ENCODE measurements at places on chromosomes 11 and 22. TPM values are rescaled to one million over a fixed set of nuclear protein-coding genes. Genes with fewer than 3 reads are reported as not detected.

GRCh38 chr11:121291896-121292494, 576 bp upstream of the SC5D start:
- DNase-seq: no peak

- DNase-seq: no peak
Measured at GRCh38 chr11:3203221-3204043, 15.2 kb downstream of the MRGPRG start.

DNA sequence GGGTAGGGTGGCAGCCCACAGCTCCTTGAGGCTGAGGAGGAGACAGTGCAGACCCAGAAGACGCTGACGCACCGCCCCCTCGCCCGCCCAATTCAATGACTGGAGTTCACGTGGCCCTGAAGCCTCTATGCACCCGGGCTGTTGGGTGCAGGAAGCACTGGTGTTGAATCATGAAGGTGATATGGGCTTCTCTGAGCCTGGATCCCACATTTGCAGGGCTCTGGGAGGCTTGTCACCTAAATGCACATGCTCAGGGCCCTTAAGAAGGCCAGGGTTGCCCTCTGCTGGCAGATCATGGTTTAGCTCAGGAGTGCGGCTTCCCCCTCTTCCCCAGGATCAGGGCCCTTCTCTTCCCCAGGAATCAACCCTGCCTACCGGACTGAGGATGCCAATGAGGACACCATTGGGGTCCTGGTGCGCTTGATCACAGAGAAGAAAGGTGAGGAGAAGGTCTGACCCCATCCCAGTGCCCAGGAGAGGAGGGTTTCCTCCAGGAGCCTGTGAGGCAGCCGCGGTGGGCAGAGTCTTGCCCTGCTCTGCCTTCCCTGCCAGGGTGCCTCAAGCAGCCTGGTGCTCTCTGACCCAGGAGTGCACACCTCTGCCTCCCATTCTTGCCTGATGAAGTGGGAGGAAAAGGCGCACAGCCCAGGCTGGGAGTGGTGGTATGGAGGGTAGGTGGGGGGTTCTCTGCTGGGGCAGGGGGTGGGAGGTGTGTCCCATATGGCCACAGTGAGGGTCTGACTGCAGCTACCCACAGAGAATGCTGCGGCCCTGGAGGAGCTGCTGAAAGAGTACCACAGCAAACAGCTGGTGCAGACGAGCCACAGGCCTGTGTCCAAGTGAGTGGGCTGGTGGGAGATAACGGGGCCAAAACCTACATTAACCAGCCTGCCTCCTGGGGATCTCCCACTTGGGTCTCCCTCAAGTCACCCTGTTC, 17.5 kb downstream of the RELT start:
- DNase-seq: peak; percentile 65

GRCh38 chr11:125257751-125258150, 93.2 kb downstream of the PKNOX2 start:
- DNase-seq: no peak

DNA sequence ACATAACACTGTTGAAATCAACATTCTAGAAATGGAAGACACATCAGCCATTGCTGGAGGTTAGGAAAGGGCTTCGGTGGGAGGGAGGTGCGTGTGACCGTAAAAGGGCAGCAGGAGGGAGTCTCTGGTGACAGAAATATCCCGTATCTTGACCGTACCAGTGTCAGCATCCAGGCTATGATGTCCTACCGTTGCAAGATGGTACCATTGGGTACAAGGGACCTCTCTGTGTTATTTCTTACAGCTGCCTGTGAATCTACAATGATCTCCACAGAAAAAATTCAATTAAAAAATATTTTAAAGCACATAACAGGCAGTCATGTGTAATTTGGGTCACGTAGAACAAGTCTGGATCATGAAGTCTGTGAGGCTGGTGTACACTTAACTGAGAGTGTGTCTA, 27.4 kb upstream of the SEPTIN5 start:
- DNase-seq: no peak

Gene ALDH3B2
- total RNA-seq: not detected

Gene KCTD14
- total RNA-seq: 10.3 TPM

Gene PANX3
- not detected for total RNA-seq

Gene SCGB1A1
- not detected for total RNA-seq

Gene DCDC1
- 0.27 TPM for total RNA-seq

Gene POLR3H
- 28.6 TPM for total RNA-seq

Gene FOLH1
- not detected for total RNA-seq

Measured in HepG2 (cell line).